ENCODE measurements at places on chromosomes 6 and 20.

GRCh38 chr6:139708337-139709199, 334.1 kb upstream of the CITED2 start:
- no peak for DNase-seq

DNA sequence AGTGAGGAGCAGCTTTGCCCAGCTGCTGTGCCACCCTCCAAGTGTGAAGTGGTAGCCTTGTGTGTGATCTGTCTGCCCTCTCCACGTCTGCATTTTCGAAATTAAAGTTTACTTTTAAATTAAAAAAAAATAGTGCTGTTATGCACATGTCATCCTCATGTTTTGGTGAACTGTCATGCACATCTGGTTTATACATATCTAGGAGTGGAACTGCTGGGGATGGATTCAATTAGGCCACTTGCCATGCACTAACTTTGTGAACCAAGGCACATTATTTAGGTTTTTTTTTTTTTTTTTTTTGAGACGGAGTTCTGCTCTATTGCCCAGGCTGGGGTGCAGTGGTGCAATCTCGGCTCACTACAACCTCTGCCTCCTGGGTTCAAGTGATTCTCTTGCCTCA, 3.6 kb downstream of the GTSF1L start:
- DNase-seq: no peak

- DNase-seq: peak; percentile 71
Observed at GRCh38 chr6:34955442-34955841, 66.4 kb downstream of the ANKS1A start.

GRCh38 chr6:152943260-152943897, 39.5 kb downstream of the FBXO5 start:
- no peak for DNase-seq

GRCh38 chr6:30656513-30656912, 9.6 kb downstream of the C6orf136 start:
- peak; percentile 15 for DNase-seq

- no peak for DNase-seq
Observed at GRCh38 chr6:12577124-12577850, 139.3 kb upstream of the PHACTR1 start.

DNA sequence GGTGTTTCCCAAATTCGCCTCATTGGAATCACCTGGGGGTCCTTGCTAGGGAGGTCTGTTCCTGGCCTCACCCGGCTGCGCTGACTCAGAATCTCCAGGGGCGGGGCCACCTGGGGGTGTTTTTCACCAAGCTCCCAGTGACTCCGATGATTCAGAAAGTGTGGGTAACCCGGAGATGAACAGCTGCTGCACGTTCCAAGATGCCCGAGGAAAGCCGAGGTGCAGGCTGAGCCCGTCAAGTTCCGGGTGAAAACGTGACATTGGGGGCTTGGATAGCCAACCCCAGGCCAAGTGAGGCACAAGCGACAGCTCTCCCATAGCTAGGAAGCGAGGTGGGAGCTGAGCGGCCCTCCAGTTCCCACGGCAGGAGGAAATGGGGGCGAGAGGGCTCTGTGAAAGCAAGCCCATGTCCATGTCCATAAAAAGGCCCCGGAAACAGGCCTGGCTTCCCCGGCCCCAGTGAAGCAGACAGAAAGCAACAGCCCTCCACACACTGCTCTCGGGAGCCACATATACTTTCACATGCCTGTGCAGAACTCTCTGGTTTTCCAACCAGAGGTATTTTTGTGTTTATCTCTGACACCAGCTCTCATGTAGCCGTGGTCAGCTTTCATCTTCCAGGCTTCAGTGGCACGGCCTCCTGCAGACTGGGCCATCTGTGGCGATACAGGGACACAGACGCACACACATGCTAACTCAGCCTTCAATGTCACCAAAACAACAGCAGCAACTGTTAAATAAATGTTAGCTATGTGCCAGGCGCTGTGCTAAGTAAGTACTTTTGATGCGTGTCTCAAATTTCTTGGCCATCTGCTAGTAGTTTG, 90.7 kb upstream of the CCDC28A start:
- DNase-seq: no peak

DNA sequence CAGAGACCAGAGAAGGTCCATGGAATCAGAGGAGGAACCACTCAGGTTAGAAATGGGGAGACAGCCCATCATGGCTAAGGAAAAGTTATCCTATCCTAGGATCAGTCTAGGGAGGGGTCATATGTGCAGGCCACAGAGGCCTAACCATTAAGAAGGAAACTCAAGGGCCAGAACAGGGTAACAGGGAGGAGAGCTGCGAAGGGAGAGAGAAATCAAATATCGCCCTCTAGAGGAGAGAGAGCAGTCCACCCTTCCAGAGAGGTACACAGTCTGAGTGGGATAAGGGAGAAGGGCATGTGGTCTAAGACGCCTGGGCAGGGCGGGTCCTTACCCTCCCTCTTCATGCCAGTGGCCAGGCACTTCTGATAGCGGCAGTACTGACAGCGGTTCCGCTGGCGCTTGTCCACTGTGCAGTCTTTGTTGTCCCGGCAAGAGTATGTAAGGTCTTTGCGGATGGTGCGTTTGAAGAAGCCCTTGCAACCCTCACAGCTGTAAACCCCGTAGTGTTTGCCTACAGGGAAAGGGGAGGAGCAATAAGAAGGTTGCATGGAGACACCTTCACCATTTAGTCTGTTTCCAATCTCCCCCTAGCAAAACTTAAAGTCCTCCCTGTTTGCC, 2.9 kb downstream of the RXRB start:
- peak; percentile 53 for DNase-seq

- no peak for DNase-seq
Observed at GRCh38 chr20:1130058-1130694, 11.8 kb downstream of the PSMF1 start.

DNA sequence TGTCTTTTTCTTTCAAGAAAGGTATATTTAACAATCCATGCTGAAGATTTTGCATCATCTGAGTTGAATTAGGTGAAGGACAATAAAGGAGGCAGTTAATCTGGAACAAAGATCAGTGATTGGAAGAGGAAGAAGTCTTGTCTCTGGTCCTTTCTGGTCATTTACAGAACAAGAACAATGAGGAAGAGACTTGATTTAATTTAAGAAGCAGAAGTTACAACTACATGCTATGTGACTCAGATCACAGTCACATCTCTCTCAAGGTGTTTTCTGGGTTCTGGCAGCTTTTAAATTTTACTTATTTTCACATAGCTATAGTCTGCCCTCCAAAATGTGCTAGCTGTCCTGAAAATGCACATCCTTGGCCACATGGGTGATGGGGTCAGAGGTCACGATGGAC, 53.5 kb upstream of the DEK start:
- no peak for DNase-seq

DNA sequence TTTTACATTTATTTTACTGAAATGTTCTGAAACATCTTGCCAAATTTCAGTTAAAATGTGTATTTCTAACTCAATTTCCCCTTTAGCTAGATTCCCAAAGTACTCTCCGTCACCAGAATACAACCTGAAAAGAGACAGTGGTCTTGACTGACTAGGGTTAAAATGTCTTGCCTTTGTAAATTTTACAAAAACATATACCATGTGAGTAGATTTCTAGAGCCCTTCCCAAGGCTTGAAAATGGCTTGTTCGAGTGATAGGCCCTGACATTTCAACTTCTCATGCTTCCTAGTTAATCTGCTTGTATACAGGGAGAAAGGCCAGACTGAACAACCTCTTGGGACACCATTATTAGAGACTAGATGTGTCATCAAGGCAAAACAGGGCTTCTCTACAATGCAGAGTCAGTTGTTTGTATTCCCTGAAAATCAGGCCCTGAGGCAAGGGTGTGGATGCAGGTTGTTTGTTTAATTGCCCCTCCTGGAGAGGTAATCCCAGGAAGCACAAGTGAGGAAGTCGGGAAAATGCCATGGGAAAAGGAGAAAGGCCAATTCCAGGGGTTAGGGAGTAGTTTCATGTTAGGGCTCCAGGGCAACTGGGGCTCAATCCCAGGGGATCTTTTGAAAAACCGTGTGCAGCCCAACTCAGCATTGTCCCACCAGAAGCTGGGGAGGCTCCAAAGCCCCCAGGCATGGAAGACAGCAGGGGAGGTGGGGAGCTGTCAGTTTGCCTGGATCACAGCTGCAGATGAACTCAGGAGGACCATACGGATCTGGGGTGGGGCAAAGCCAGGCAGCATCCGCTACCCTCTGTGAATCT, 11.6 kb upstream of the TFB1M start:
- no peak for DNase-seq

DNA sequence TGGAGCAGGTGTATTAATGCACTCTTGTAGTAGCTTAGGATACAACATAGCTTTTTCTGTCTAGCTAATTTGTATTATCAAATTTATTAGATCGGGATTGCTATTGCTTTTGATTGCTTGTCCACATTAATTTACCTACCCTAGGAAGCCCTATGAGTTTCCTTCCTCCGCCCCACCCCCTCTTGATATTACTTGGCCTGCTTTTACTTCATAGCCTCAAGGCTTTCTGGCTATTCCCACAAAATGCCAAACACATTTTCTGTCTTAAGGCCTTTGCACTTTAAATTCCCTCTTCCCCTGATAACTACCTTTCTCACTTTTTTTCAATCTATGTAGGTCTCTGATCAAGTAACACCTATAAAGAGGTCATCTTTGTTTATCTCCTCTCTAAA, 99.1 kb upstream of the PRSS16 start:
- DNase-seq: no peak

DNA sequence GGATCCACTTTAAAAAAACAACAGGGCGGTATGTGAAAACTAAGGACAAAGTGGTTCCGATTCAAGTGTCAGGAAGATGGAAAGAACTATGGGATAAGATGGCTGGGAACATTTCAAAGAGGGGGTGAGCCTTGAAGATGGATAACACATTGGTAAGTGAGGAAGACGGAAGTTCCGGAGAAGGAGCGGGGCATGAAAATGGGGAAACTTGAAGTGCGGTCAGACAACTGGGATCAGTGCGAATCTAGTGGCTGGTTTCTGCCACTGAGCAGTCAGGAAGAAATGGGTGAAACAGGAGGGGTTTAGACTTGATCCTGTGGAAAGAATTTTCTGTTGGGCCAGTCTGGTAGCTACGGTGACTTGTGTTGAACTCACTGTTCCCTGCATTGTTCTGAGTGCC, 1.2 kb downstream of the NAA20 start:
- DNase-seq: no peak

- DNase-seq: no peak
Observed at GRCh38 chr20:32958574-32958973, 45.7 kb downstream of the SUN5 start.

DNA sequence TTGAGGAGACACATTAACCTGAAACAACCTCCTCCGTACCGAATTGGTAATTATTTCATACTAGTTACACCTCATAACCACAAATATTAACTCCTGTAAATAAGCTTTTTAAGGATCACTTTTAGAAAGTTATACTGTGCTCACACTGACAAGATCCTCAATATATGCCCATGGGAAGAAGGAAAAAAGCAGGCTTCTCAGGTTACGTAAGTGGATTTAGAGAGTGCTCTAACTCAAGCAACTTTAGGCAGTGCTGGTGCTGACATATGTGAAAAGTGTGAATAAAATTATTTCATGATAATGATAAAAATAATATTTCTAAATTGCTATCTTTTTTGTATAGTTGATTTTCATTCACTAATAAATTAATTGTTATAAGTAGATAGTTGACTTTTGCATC, 76.1 kb downstream of the PRKN start:
- no peak for DNase-seq

DNA sequence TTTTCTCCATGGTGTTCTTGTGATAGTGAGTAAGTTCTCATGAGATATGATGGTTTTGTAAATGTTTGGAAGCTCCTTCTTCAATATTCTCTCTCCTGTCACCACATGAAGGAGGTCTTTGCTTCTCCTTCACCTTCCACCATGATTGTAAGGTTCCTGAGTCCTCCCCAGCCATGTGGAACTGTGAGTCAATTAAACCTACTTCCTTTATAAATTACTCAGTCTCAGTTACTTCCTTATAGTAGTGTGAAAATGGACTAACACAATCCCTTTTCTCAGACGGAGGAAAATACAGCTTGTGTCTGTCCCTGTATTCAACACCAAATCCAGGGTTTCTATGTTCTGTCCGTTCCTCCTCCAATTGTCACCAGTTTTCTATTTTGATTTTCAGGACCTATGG, 181.0 kb downstream of the ALDH8A1 start:
- no peak for DNase-seq

DNA sequence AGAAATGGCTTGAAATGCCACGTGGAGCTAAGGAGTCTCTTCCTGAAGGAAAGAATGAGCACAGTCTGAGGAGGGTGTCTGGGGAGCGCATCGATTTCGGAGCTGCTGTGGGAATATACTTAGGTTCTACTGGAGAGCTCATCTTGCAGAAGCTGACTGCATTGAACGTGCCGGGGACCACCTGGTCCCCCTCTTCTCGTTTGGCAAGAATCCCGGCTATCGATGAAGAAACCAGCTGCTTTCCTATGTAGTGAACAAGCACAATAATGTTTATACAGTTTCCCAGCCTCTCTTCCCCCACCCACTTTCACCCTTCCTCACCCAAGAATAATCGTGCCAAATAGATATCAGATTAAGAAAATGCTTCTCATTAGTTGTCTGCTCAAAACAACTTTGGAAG, 242.5 kb downstream of the PACRG start:
- no peak for DNase-seq

DNA sequence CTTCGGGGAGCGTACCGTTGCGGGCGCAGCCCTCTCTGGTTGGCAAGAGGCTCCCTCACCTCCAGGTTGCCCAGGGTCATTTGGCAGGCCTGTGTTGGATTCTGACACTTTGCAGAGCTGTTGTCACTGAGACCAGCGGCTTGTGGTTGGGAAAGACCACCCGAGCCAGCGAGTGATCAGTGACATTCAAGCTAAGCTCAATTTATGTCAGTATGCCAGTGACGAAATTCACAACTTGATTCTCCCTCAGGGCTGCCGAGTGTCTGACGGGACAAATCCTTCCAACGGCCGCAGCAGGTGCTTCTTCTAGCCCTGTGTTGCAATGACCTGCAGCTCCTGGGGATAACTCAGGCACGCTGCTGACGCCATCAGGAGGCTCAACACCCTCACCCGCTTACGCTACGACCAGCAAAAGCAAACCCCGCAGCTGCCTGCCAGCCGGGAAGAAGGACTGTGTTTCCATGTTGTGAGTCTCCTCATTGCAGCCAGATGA, 16.9 kb upstream of the SLC22A2 start:
- DNase-seq: no peak

DNA sequence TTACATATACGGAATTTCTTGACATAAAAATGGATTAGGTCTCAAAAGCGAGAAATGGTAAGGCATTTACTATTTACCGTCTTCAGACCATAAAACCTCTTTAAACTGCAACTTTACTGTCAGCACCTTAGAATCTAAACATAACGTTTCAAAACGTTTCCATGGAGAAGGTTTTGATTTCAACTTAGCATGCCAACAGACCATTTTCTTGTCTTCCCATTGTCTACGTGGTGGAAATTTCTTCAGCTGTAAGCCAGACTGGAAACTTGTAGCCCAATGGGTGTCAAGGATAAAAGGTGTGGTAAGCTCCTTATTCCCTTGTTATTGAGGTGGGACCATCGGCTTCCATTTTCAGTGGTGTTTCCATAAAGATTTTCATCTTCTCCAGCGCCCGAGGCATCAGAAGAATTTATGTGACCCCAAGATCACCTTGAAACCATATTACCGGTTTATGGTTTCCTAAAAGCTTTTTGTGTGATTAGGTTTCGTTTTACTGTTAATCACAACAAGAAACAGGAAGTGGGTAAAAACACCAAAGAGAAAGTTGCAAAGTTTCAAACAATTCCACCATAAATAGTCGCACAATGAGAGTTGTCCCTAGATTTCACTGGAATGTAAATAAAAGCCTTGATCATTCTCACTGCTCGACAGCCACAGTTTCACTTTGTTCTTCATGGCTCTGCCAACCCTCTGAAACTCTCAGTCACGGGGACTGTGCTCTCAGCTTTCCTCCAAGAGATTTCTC, 63.0 kb upstream of the CD2AP start:
- DNase-seq: no peak

- no peak for DNase-seq
Observed at GRCh38 chr20:36574366-36575135, 1.2 kb downstream of the TGIF2 start.

All from GDM1 (cell line).